ENCODE measurements at places on chromosomes 1 and 21. TPM values are rescaled to one million over a fixed set of nuclear protein-coding genes. Genes with fewer than 3 reads are reported as not detected.

TMEM200B gene
- 0.17 TPM for total RNA-seq

SAMSN1 gene
- total RNA-seq, result not detected

ODR4 gene
- 17.6 TPM for total RNA-seq

KRTAP8-1 gene
- total RNA-seq, result not detected

NOL9 gene
- total RNA-seq, result 21.7 TPM

AK5 gene
- total RNA-seq, result 426 TPM

CLDN14 gene
- total RNA-seq, result not detected

WDR4 gene
- total RNA-seq, result 19.6 TPM

MCOLN3 gene
- 3.0 TPM for total RNA-seq

GUCA2B gene
- not detected for total RNA-seq

SYCP1 gene
- total RNA-seq, result not detected

MFAP2 gene
- total RNA-seq, result 5.8 TPM

DDR2 gene
- total RNA-seq, result 55.3 TPM

AMY1C gene
- total RNA-seq, result not detected

SAMD13 gene
- 0.98 TPM for total RNA-seq

NBPF14 gene
- total RNA-seq, result 23.4 TPM

ARHGEF16 gene
- not detected for total RNA-seq

LRP8 gene
- total RNA-seq, result 7.7 TPM

HMGN1 gene
- total RNA-seq, result 326 TPM

FRRS1 gene
- total RNA-seq, result 6.5 TPM

KRTAP19-1 gene
- total RNA-seq, result not detected

SPOCD1 gene
- total RNA-seq, result 52.0 TPM

GBP4 gene
- not detected for total RNA-seq

OR10T2 gene
- total RNA-seq, result not detected

HSD3B1 gene
- total RNA-seq, result not detected

FYB2 gene
- total RNA-seq, result not detected

MTARC1 gene
- 2.5 TPM for total RNA-seq

VCAM1 gene
- total RNA-seq, result 0.51 TPM

TMPRSS15 gene
- total RNA-seq, result not detected

CDA gene
- not detected for total RNA-seq

NGF gene
- total RNA-seq, result not detected

SLAMF6 gene
- total RNA-seq, result not detected

DIRAS3 gene
- total RNA-seq, result 25.7 TPM

COL11A1 gene
- total RNA-seq, result 54.3 TPM

FCGR2B gene
- not detected for total RNA-seq

KCNC4 gene
- total RNA-seq, result 0.51 TPM

IGSF21 gene
- not detected for total RNA-seq

FAM163A gene
- total RNA-seq, result not detected

PDZK1IP1 gene
- total RNA-seq, result not detected

FALEC gene
- not detected for total RNA-seq

HES3 gene
- not detected for total RNA-seq

PDXK gene
- 59.9 TPM for total RNA-seq

C1orf232 gene
- total RNA-seq, result not detected

IQCC gene
- total RNA-seq, result 2.3 TPM

TMEM35B gene
- total RNA-seq, result 42.7 TPM

FNDC7 gene
- total RNA-seq, result not detected

EIF4G3 gene
- 45.8 TPM for total RNA-seq

Data from LHCN-M2 (cell line).